ENCODE measurements at places on chromosomes 5 and 9.

DNA sequence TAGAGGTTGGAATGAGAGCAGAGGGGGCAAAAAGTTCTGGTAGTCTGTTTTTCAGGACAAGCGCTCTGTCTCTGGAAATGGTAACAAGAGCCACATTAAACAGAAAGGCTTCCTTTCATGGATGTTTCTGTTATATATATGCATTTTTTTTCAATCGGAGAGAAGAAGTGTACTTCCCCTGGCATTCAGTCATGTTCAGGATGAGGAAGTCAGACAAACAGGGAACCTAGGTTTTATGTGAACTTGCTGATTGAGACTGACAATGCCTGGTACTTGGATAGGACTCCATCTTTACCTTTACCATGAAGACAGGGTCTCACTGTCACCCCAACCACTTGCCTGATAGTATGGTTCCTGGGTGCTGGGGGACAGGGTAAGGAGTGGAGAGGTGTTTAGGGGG lies 30.1 kb upstream of the ZBED3 start:
- DNase-seq: no peak

DNA sequence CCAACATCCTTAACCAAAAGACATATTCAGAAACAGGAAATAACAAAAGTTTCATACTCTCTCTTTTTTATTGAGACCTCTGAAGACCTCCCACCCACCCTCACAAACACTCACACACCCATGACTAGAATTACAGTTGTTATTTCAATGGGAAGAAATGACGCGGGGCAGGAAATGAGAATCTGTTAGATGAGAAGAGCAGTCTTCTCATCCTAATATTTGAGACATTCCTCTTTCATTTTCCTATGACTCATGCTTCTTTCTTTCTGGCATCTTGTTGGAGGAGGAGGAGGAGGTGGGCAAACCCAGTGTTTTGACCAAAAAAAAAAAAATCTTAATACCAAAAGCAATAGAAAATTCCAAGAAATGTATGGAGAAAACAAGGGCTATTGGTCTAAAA lies 179.5 kb upstream of the TARS1 start:
- no peak for DNase-seq

- no peak for DNase-seq
Measured at GRCh38 chr5:57166276-57166675, 7.6 kb upstream of the GPBP1 start.

GRCh38 chr5:78923622-78923970 lies 61.5 kb downstream of the ARSB start:
- DNase-seq: no peak

GRCh38 chr5:64800926-64801325 lies 32.2 kb downstream of the CWC27 start:
- no peak for DNase-seq

DNA sequence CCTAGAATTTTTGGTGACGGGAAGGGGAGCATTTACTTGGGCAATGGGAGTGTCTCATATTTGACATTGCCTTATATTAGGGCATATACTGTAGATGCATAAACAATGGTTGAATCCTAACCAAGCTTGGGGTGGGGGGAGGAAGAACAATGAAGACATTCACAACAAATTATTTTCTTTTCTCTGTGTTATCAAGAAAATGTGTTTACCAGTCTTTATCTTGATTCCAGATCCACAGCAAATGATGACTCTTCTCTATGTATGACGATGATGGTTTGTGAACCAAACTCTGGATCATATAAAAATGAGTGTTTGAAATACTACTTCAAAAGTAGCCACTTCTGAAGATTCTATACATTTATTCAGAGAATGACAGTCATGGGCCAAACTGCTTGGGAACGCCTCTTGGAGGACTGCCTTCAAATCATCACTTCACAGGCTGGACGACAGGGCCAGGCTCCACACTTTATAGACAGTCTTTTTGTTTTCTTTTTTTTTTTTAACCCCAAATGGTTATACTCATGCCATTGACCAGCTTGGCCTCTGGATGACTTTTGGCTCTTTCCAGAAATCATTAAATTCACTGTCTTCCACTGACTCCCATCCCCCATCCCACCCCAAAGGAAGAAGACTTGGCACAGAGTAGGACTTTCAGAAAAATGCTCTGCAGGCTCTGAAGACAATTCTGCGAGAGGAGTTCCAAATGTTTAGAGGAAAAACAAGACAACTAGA lies 123.8 kb upstream of the LIFR start:
- DNase-seq: no peak

DNA sequence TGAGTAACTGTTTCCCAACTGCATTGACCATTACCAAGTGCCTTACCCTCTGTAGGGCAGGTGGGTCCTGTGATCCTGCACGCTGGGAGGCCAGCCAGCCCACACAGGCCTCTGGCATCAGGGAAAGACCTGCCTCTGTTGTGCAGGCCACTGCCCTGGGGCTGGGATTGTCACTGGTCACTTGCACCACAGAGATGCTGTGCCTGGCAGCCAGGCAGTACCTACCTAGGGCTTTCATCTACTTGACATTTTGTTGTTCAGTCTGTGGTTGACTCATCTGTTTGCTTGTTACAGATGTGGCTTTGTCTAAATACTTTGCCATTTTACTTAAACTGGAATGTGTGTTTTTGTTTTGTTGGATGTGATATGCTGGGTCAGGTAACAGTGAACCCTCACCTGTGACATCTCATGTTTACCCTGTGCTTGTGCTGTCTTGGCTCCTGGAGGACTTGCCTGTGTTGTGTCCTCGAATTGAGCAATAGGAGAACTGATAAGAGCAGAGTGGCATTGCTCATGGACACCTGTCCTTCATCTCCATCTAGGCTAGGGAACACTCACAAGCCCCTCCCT lies 32.8 kb downstream of the SECISBP2 start:
- no peak for DNase-seq

GRCh38 chr9:5899292-5899691 lies 8.6 kb downstream of the MLANA start:
- no peak for DNase-seq

- no peak for DNase-seq
Measured at GRCh38 chr5:132298298-132299212, 4.4 kb downstream of the SLC22A4 start.

DNA sequence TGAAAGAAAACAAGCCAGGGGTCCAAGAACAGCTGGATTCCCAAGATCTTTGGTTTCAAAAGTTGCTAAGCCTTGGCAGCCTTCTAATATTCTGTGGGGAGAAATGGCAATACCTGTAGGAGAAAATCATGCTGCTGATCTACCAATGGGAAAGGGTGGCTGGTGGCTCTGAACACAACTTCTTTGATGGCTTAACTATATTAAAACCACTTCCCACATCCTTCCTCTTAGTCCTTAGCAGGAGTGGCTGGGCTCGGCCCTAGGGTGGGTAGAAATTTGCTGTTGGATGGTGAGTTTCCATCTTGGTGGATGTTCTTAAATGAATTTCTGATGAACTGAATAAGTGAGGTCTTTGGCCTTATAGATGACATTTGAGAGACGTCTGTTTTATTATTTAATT lies 19.5 kb upstream of the FBXL7 start:
- no peak for DNase-seq

DNA sequence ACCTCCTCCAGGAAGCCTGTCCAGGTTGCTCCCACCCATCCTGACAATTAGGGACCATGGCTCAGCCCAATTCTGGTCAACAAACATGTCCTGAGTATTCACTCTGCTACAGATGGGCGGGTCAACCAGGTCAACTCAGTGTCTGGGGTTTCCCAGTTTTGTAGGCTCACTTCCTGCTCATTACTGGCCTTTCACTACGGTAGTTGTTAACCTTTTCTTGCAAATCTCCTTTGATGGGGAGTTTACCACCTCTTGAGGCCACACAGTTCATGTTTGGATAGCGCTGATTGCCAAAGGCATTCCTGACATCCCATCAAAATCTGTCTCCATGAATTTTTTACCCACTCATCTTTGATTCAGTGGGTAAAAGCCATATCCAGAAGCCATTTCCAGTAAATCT lies 13.8 kb downstream of the TMEM8B start:
- no peak for DNase-seq

GRCh38 chr5:76657683-76658311 lies 34.6 kb upstream of the F2RL2 start:
- DNase-seq: no peak

GRCh38 chr9:108727580-108728111 lies 128.1 kb downstream of the ACTL7B start:
- no peak for DNase-seq

- DNase-seq: no peak
Measured at GRCh38 chr9:124496075-124496449, 11.1 kb downstream of the NR5A1 start.

GRCh38 chr9:38020151-38021076 lies 48.6 kb downstream of the SHB start:
- DNase-seq: no peak

GRCh38 chr5:34001241-34001841 lies 6.5 kb downstream of the AMACR start:
- no peak for DNase-seq

- DNase-seq: no peak
Measured at GRCh38 chr9:79382044-79382443, 189.7 kb upstream of the TLE4 start.

DNA sequence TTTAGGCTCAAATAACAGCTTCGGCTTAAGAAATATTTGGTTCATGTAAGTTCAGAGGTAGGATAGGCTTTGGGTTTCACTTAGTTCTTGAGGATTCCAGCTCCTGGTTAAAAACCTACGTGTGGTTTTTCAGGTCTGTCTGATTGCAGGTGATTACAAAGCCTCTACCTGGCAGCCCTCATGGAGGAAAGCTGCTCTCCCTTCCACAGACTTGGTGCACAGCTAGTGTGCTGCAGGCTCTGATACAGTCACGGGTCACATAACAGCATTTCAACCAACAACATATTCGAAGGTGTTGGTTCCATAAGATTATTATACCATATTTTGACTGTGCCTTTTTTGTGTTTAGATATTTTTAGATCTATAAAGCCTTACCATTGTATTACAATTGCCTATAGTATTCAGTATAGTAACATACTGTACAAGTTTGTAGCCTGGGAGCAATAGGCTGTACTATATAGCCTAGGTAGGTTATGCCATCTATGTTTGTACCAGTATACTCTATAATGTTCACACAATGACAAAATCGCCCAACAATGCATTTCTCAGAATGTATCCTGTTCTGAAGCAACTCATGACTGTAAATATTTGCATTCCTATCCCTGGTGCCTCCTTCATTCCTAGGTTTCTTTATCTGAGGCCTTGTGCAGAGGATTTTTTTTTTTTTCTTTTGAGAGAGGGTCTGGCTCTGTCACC lies 8.0 kb upstream of the DCP2 start:
- DNase-seq: no peak

- DNase-seq: no peak
Measured at GRCh38 chr9:101130054-101130453, 101.5 kb downstream of the PLPPR1 start.

GRCh38 chr9:129242971-129243561 lies 65.0 kb upstream of the IER5L start:
- no peak for DNase-seq

DNA sequence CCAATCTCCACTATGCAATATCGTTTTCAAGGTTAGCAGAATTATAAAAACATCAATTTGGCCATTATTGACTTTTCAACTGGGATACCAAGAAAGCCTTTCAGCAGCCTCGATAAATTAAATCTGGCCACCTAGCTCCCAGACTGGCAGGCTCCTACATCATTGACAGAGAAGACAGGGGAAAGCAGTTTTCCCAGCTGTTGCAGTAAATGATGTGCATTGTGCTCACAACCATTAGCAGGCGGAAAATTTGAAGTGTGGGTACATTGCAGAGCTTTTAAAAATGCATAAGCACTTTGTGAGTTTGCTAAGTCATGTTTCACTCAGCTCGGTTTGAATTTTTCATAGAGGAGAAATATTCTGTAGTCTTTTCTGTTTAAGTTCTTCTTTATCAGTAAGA lies 297.9 kb downstream of the KCTD16 start:
- no peak for DNase-seq

- no peak for DNase-seq
Measured at GRCh38 chr5:173310861-173311785, 17.1 kb downstream of the STC2 start.

DNA sequence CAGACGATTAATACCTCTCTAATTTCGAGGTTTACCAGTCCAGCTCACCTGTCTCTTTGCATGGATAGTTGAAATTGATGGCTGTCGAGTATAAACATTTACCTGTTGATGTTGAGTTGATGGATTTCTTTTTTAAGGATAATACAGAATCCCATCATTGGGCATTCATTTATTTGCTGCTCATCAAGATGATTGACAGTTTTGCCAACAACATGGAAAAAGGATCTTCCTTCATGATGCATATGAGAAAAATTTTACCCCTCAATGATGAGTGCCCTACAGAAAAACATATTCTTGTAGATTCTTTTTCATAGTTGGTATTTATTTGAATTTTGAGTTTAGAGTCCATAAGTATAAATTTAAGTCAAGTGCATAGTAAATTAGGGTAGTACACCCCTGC lies 59.2 kb downstream of the ZCCHC7 start:
- no peak for DNase-seq

- no peak for DNase-seq
Measured at GRCh38 chr9:137407590-137408300, 15.2 kb downstream of the EXD3 start.

- DNase-seq: no peak
Measured at GRCh38 chr5:78757269-78758053, 108.9 kb upstream of the LHFPL2 start.

- no peak for DNase-seq
Measured at GRCh38 chr5:146681585-146682105, 165.7 kb upstream of the GPR151 start.

- DNase-seq: no peak
Measured at GRCh38 chr9:19386502-19387044, 6.5 kb upstream of the RPS6 start.

DNA sequence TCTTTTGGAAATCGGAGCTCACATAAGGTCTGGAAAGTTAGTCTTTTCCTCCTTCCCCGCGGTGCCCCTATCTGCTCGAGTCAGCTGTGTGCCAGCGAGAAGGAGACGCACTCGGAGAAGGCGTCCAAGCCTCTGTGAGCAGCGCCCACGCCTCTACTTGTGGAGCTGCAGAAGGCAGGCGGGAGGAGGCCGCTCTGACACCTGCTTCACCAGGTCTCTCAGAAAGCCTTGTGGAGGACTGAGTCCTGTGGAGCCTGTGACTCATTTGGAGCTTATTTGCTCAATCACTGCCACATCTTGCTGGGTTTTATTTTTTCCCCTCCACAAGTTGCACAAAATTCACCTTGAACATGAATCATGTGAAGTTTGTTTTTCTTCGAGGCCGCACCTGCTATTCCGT lies 117.5 kb downstream of the IRX2 start:
- no peak for DNase-seq

DNA sequence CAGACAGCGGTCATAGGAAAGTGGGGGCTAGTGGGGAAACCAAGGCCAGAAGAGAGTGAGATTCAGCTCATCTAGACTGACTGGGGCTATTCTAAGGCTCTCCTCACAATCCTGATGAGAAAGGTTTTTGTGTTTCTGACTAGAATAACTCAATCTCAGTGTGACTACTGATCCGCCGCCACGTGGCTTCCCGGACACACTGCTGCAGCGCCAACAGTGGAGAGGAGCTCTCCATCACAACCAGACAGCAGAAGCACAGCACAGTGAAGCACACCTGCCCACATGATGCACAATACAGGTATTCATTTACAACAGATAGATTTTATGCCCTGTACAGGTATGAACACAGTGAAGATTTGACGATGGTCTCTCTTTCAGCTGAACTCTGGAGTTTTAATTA lies 25.4 kb downstream of the NREP start:
- no peak for DNase-seq
